ENCODE measurements at places on chromosomes 12 and 14.
A peak's percentile ranks its signal among the peaks of the same experiment; 100 is the strongest.

- peak; percentile 40 for DNase-seq
Observed at GRCh38 chr14:92316176-92316575, 6.8 kb upstream of the SLC24A4 start.

GRCh38 chr14:90405755-90406154 is 8.9 kb downstream of the CALM1 start:
- no peak for DNase-seq

DNA sequence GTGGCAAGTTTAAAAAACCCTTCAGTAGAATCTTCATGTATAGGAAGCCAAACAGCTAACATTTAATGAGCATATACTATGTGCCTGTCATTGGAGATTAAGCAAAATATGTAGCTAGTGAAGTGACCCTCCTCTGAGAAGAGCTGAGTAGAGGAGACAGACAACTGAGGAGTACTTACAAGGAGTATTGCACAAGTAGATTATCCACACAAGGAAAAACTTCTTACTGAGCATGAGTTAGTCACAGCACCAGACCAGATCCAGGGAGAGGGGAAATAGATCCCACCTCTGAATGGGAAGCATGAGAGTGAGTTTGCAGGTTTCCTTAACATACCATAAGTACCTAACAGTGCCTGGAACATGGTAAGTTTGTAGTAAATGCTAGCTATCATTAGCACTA is 33.0 kb downstream of the FRMD6 start:
- no peak for DNase-seq

DNA sequence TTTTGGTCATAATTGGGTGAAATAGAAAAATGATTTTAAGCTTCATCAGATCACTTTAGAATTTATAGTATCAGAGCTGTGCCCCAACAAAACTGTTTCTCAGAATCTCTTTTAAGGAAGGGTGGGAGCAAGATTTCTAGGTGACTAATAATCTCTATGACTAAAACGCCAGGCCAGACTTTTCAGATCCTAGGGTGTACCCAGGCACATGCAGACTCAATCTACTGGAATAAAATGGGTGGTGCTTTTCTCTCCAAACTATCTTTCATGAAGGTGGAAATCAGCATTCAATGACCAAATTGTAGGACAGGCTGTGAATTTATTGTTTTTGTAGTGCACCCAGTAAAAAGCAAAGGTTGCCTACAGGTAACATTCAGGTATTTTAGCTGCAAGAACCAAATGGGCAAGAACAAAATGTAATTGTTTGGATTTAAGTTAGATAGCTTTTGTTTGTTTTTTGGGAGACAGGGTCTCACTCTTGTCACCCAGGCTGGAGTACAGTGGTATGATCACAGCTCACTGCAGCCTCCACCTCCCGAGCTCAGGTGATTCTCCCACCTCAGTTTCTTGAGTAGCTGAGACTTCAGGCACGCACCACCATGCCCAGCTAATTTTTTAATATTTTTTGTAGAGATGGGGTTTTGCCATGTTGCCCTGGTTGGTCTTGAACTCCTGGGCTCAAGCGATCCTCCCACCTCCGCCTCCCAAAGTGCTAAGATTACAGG is 49.5 kb downstream of the PPP2R5C start:
- no peak for DNase-seq

GRCh38 chr12:53105712-53106439 is 2.6 kb downstream of the SOAT2 start:
- DNase-seq = no peak

GRCh38 chr12:16238661-16239060 is 38.8 kb downstream of the SLC15A5 start:
- DNase-seq = peak; percentile 11

Data from gastrocnemius medialis (tissue), 4 donors.